ENCODE measurements at places on chromosomes 1 and 21. TPM values are rescaled to one million over a fixed set of nuclear protein-coding genes. Genes with fewer than 3 reads are reported as not detected.

DNA sequence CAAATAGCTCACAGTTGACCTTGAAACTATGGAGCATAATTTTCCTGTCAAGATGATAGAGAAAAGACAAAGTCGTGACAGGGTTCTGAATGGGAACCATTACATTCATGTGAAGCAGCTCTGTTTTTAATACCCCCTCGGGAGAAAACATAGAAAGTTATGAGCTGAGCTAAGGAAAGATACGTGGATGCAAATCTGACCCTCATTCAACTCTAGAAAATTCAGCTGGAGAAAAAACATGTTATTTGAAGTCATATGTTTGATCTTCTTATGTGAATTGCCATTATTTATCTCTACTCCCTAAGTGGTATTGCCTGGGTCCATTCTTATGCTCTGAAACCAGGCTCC is 48.0 kb upstream of the LRRC52 start:
- DNase-seq: no peak

Gene FCRL6
- not detected for total RNA-seq

DNA sequence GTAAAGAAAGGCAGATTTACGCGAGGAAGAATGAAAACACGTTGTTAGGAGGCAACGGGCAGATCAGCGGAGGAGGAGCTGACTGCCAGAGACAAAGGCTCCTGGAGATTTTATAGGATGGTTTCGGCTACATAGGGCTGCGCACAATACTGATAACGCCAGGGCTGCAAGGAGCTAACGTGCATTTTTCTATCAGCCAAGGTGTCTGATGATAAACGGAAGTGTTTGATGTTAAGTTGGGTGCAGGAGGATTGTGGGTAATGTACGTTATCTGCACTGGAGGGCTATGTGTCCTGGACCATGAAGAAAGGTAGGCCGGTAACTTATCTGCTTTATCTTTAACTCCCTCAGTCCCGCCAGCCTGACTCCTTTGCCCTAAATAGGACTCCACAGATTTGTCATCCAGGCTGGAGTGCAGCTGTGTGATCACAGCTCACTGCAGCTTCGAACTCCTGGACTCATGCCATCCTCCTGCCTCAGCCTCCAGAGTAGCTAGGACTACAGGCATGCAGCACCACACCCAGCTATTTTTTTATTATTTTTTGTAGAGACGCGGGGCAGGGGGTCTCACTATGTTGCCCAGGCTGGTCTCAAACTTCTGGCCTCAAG is 29.6 kb downstream of the SETD4 start:
- DNase-seq: no peak

Gene SLAMF8
- 0.37 TPM for total RNA-seq

Gene ATAD3C
- total RNA-seq: not detected

- DNase-seq: no peak
Measured at GRCh38 chr1:78419309-78419708, 71.5 kb upstream of the PTGFR start.

DNA sequence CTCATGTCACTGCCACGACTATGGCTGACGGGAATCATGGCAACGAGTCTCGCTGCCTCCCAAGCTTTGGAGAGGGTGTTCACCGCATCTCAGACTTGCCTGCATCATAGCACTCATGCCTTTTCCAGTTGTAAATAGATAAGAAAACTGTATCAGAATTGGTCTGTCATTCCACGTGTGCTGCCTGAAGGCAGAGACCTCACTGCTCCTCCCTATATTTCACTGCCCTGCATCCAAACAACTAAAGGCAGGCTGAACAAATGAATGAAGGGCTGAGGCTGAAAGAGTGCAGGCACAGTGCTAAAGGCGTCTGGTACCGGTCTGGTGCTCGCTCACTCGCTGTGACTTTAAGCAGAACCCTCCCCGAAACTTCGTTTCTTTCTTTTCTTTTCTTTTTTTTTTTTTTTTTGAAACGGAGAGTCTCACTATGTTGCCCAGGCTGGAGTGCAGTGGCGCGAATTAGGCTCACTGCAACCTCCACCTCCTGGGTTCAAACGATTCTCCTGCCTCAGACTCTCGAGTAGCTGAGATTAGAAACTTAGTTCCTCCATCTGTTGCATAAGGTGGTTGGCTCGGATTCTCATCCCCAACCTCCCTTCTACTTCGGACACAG is 542 bp downstream of the EIF2B3 start:
- no peak for DNase-seq

- DNase-seq: no peak
Measured at GRCh38 chr1:188669728-188670382, 1807.8 kb downstream of the BRINP3 start.

Gene CA6
- not detected for total RNA-seq

GRCh38 chr1:153735090-153735420 is 7.2 kb downstream of the INTS3 start:
- DNase-seq: no peak

Gene TFF1
- 45.3 TPM for total RNA-seq

Gene HTR6
- total RNA-seq: not detected

GRCh38 chr21:42317826-42318746 is 2.9 kb upstream of the TFF3 start:
- no peak for DNase-seq

Gene FYB2
- total RNA-seq: 6.2 TPM

Gene ADGRB2
- total RNA-seq: 0.55 TPM

GRCh38 chr21:46569081-46569480 is 35.8 kb downstream of the S100B start:
- no peak for DNase-seq

DNA sequence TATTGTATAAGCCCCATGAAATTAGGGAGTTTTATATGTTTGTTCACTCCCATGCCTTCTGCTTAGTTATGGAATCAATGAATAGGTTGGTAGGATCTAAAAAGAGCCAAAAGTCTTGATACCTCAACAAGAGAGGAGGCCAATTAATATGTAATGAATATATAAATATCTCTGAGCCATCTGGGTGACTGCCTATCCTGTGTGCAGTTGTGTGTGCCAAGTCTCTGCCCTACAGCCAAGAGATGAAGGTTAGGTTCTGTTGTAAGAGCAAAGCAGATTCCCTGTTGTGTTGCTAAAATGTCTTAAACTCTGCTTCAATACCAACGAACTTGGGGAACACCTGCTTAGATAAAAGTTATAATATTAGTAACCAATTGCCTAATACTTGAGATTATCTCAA is 61.8 kb upstream of the GORAB start:
- DNase-seq: no peak

Gene LINGO4
- 0.48 TPM for total RNA-seq

GRCh38 chr1:89812992-89813391 is 7.8 kb upstream of the LRRC8D start:
- no peak for DNase-seq

Gene YTHDF2
- total RNA-seq: 50.5 TPM

DNA sequence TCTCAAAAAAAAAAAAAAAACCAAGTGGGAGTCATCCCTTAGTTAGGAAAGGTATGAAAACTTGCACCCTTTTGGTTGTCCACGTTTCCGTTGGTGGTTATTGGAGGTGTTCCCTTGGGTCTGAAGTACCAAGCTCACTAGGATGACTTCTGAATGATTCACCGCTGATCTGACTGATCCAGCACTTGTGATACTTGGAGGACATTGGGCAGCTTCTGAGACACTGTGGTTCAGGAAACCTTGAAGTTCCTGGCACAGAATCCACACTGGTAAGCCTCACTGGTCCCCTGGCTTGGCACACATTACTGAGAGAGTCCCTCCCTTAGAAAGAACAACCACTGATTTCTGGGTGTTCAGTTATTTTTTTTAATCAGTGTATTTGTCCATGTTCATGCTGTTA is 91.9 kb downstream of the RYR2 start:
- no peak for DNase-seq

GRCh38 chr1:173330149-173330951 is 123.2 kb upstream of the TNFSF4 start:
- no peak for DNase-seq

Data from transverse colon (tissue), 4 donors.